ENCODE measurements at places on chromosomes 1 and 21.

DNA sequence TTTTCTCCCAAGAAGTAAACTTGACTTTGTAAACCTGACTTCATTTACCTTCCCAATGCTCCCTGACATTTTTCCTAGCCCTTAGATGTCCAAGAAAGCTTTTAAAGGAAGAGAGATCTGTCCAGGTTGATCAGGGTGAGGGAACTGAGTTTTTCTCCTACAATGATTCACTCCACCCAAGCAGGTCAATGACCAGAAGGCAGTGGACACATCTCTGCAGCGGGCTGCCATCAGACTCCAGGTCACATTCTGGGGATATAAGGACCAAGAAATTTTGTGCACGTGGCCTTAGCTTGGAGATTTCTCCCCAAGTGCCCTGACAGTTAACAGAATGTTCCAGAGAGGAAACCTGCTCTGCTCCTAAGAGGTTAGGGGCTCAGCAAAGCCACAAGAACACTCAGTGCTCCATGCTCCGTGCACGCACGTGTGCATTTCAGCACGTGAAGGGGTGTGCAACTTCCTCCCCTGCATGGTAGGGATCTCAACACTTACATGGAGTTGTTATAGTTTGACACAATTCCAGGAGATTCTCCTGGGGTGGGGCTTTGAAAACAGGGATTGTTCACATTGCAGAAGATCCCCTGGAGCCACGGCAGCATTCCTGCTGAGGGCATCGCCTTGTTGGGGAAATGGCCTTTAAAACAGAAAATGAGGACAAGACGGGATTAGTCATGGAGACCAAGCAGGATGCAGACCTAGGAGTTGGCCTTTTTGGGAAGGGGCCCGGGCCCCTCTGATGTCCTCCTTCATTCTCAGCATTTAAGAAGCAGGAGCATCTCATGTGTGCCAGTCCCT is 9.8 kb downstream of the ABCA4 start:
- no peak for DNase-seq

- no peak for DNase-seq
Measured at GRCh38 chr21:39087238-39088030, 95.8 kb downstream of the PSMG1 start.

DNA sequence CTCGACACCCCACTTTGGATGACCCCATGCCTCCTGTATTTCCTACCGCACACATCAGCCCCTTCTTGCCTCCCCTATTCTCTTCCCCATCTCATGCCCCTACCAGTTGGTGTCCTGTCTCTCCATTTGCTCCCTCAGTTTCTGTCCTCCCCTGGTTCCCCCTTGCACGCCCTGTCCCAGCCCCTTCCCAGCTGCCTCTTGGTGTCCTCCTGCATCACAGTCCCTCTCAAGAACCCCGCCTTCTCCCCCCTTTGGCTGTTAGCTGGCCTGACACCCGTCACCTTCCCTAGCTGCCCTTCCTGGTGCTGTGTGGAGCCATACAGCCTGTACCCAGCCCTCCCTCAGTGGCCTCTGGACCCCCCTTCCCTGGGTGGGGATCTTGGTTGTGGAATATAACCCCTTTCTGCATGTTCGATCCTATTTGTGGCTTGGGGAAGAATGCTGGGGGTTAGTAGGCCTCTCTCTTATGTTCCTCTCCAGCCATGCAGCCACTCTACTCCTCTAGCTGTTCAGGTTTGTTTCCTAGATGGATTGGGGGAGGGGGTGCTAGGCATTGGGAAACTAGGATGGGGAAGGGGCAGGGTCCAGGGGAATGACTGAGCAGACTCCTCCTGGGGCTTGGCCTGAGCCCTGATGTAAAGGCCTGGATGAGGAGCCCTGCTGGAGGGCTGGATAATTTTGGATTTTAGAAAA is 41.4 kb upstream of the NFASC start:
- DNase-seq: no peak

- DNase-seq: no peak
Measured at GRCh38 chr21:45276596-45276995, 11.1 kb downstream of the POFUT2 start.

GRCh38 chr1:163528710-163529348 is 207.1 kb downstream of the NUF2 start:
- DNase-seq: peak; percentile 14

DNA sequence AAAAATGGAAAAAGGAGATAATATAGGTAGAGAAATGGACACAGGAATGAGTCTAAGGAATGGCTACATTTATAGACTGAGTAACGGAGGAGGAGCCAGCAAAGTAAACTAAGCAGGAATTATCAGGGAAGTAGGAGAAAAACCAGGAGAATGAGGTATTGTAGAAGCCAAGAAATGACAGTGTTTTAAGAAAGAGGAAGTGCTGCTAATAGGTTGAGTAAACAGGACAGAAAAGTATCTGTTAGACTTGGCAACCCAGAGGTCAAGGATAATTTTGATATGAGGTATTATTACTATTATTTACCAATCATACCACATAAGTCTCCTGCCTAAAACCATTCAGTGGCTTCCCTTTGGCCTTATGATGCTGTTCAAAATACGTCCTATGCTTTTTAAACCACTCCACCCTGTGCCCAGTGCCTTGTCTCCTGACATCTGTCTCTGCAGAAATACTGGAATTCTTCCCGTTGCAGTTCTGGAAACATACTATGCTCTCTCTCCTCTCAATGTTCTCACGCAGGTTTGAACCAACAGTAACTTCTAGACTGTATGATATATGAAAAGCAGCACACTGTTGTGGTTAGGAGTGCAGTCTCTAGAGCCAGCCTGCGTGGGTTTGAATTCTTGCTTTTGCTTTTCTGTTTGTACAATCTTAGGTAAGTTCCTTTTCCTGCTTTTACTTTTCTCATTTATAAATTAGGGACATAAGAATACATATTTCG is 24.6 kb upstream of the NEK7 start:
- no peak for DNase-seq

GRCh38 chr1:82879701-82880305 is 1079.1 kb downstream of the ADGRL2 start:
- DNase-seq: no peak

GRCh38 chr1:25047506-25048240 is 117.6 kb upstream of the RUNX3 start:
- no peak for DNase-seq

- no peak for DNase-seq
Measured at GRCh38 chr1:240091614-240092300, at the start of gene FMN2. Gene FMN2 (plus strand): TSS chr1:240091883. CDS start chr1:240092110, 227 bp downstream.

DNA sequence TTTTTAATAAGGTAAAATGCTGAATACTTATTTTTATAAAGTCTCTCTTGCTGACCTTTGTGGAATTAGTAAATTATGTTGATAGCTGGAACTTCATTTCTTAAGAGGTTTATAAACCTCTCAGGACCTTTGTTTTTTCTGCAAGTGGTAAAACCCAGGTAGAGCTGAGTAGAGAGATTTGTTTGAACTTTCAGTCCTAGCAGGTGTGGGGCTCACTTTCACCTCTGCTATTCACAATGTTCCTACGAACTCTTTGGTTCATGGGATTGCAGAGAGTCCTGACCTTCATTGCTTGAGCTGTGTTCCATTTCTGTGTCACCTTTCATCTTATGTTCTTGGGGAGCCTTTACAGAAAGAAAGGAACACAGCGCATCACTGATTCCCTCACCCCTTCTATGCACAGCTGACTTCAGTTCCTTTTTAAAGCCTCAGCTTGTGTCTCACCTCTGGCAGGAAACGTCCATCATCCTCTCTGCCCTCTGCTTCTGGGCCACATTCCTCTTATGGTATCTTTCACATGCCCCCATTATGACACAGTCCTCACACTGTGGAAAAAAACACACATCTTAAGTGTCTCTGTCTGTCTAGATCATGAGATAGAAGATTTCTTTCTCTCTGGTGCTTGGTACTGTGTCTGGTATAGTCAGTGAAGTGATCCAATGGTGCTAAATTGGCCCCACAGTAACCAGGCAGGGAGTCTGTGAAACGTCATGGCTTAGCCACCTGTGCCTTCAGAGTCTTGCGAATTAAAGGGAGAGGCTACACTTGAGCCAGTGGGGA is 262.5 kb upstream of the B3GALT2 start:
- peak; percentile 19 for DNase-seq

- DNase-seq: no peak
Measured at GRCh38 chr1:77996734-77997133, 8.0 kb upstream of the DNAJB4 start.

DNA sequence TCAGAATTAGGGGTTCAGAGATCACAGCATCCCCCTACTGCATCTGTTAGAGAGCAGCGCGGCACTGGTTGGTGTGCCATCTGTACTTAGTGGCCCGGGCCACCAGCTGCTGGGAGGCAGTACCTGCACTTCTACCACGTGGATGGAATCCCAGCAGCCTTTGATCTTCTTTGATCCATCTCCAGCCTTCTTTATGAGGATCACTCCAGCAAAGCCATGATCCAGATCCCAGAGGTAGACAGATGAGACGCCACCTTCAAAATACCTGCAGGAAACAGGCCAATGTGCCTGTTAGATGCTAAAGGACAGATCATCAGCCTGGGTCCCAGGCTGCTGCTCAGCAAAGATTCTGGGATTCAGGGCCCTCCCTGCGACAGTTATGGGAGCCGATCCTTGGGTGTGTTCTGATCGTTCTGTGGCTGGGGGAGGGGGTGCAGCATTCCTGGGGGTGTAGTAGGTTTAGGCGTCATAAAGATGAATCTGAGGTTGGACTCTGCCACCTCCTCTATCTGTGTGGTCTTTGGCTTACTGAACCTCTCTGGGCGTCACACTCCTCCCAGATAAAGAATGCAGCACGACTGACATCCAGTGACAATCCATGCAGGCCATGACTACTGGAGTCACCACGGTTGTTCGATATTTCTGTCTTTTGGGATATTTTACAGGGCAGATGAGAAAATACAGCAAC is 45.3 kb downstream of the SLC66A1 start:
- DNase-seq: no peak

- DNase-seq: no peak
Measured at GRCh38 chr1:35893051-35893879, 10.3 kb downstream of the AGO1 start.

- DNase-seq: no peak
Measured at GRCh38 chr1:90193116-90193515, 198.2 kb downstream of the ZNF326 start.

DNA sequence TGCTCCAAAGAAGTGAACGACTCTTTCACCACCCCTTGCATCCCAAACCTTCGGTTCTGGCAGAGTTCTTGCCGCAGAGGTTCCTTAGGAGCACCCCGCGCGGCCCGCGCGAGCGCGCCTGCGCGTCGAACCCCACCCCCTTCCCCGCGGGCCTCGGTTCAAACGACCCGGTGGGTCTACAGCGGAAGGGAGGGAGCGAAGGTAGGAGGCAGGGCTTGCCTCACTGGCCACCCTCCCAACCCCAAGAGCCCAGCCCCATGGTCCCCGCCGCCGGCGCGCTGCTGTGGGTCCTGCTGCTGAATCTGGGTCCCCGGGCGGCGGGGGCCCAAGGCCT is at the start of gene C1orf56:
C1orf56 (plus strand) TSS at position 161 of the 334 bp plus-strand sequence; CDS start at position 258, 97 bp downstream.
- peak; percentile 71 for DNase-seq
